H54 (cell line): ENCODE measurements at places on chromosomes 4 and X.

DNA sequence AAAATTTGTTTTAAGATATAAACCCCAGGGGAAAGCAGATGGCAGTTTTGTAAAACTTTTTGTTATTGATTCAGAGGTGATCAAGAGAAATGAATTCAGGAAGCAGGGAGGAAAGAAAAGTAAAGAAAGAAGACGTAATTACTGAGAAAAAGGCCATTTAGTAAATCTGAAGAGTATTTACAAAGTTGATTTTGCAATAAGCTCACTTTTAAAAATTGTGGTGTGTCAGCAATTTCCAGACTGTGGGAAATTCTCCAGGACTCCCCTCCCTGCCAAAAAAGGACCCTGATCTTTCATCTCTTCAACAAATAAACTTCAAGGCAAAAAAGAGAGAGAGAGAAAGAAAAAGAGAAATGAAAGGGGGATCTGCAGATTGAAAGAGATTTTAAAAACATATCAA is 36.6 kb downstream of the PCYT1B start:
- no peak for DNase-seq

DNA sequence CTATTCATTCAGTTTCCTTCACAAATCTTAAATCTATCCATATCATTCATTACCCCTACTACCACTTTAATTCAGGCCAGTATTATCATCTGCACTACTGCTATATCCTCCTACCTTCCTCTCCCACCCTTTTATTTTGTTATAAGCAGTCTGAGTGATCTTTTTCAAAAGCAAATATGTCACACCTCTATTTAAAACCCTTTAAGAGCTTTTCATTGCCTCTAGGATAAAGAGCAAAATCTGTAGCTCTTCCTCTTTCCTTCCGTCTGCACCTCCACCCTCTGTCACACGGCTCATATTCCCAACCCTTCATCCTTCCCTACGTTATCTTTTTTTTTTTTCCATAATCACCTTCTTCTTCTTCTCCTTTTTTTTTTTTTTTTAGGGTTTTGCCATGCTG is 60.3 kb upstream of the SMIM10 start:
- DNase-seq, result no peak

DNA sequence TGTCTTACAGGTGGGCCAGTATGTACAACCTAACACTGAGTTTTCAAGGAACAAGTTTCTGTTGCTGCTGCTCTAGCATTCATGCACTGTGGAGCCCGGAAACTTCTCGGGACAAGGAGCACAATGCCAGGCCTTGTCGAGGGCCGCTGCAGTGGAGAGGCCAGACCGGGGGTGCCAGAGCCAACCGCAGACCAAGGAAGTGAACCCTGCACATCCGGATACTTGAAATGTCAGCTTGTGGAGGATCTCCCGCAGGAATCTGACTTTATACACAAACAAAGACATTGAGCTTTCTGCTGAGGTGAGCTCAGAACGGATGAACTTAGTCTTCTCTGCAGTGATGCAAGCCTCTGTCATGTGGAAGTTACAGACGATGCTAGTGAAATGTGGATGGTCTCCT is 99.5 kb downstream of the ZNF827 start:
- no peak for DNase-seq

DNA sequence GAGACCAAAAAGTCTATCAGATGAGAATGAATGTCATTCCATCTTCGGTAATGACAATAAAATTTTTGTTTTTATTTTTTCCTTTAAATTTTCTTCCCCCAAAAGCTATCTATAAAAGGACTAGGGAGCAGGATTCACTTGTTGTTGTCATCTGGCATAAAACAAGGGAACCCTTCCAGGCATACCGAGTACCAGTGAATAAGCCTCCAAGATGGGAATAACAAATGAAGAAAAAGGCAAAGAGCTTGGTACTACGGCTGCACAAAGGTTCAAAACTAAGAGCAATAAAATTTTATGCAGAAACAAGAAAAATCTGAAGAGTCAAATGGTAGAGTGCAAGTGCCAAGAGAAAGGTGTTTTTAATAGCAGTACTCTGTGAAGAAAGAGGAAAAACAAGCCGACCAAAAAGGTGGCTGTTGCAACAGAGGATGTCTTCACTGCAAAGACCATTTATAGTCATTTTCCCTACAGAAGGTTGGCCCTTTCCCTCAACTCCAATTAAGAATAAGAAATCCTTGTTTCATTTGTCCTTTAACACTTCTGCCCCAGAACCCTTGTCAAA is 25.8 kb downstream of the PPP3CA start:
- DNase-seq, result no peak

DNA sequence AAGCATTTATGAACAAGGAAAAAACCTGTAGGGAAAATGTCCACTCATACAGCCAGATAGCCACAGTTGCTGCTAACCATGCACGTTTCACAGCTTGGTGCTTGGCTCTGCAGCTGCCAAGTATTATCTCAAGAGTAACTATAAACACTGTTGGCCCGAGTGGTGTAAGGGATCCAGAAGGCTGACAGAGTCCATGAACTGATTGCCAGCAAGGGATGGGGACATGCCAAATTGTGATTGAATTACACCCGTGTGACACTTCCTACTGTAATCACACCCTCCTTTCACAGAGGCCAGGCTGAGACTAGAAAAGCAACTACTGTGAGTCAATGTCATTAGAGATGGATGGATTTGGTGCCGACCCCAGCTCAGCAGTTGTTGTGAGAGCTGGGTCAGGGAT is 223.9 kb upstream of the ANKRD50 start:
- no peak for DNase-seq

DNA sequence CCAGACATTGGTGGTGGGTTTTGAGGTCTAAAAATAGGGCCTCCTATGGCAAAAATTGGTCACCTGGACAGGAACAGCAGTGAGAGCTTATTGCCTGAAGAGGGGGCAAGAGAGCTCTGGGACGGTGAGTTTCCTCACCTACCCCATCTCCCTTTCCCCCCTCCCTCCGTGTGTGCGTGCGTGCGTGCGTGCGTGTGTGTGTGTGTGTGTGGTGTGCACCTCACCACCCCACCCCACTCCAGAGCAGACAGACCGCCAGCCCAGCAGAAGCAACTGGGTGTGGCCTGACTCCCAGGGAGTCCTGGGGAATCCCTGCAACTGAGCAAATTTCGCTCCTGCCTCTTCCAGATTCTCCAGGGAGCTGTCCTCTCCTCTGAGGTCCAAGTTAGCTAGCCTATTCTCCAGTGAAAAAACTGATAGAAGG is 44.7 kb downstream of the PRPS1 start:
- peak; percentile 35 for DNase-seq
